Stimulated activated CD8-positive, alpha-beta memory T cell treated with anti-CD3 and anti-CD28 coated beads, Interleukin-7, amount 100 ng/mL, for 48 hours (primary cell): ENCODE measurements at places on chromosomes 4 and X.
A peak's percentile ranks its signal among the peaks of the same experiment; 100 is the strongest.

DNA sequence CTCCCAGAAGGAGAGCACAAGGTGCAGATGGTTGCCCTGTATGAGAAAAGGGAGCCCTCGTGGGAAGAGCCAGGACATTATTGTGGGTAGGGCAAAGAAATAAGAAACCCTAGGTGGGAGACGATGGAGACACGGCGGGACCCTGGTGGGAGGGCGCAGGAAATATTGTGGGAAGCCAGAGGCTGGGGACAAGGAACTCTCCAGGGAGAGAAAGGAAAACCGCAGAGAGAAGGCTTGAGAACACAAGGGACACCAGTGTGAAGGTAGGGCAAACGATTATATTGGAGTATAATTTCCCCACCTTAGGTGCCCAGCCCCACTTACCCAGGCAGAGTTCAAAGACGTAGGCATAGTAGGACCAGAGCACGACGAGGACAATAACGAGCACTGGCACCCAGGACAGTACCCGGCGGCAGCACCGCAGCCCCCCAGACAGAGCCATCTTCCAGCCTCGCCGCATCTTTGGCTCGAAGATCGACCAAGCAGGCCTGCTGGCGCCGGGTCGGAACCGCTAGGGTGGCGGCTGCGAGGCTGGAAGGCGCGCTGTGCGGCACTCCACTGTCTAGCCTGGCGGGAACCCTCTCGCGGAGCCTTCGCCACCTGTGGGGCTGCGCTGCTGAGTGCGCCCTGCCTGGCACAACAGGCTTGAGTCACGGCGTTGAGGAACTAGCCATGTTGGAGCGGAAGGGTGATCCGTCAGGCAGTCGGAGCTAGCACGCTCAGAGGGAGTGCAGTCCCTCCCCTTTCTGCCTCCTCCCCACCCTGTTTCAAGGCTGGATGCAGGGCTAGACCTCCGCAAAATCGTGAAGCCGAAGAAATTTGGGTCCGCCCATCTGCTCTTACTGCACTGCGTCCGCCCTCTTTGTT is at the start of gene ZDHHC15:
TSS of gene ZDHHC15 (minus strand) at position 473 of the 867 bp plus-strand sequence. CDS start at position 460, 13 bp downstream.
- DNase-seq, result peak; percentile 37

GRCh38 chr4:81257021-81257420 is 42.0 kb upstream of the PRKG2 start:
- no peak for DNase-seq

DNA sequence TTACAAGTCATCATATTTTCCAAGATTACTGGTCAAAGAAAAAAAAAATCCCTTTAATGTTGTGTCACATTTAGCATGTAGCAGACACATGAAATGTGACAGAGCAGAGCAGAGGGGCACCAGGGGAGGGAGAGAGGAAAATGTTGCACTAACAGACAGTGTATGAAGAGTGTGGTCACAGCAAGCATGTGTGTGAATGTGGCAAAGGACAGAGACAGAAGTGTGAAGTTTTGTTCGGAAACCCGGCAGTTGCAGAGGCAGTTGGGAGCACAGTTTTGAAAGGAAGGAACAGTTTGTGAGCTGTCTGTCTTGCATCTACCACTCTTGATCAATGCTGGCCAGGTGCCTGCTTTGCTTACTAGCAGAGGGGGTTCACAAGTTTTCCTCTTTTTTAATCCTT is 83.9 kb upstream of the MAP3K15 start:
- DNase-seq, result no peak

GRCh38 chr4:25484243-25484721 is 107.2 kb downstream of the ANAPC4 start:
- DNase-seq, result no peak

DNA sequence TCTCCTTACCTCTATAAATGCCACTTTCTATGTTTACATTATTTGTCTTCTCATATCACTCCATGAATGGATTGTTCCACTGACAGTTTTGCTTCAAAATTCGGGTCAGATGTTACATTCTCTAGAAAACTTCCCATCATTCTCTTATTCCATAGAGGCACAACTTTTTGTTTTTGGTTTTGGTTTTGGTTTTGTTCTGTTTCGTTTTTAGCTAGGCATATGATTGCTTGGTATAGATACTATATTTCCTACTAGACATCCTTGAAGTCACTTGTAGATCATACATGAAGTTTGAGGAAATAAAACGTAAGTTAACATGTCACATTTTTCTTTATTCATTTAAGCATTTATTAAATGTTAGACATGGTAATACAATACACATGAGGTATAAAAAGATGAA is 961.0 kb downstream of the PCDH18 start:
- no peak for DNase-seq

DNA sequence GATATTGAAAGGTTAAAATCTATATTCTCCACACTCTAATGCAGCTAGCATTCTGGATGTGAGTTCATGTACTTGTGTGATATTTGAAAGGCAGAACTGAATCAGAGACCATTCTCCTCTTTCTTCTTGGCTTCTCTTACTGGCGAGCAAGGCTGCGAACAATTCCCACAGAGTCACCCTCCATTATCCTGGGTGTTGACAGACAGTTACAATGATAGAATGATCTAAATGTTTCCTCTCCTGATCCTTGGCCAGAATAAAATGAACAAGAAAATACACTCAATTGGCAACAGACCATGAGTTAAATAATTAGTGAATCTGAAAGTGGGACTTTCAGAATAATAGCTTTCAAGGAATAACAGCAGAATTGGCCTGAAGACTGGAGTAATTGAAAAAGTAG is 342.8 kb downstream of the RAPGEF2 start:
- no peak for DNase-seq

- DNase-seq, result no peak
Observed at GRCh38 chrX:2609431-2610238, 81.5 kb upstream of the CD99 start.

DNA sequence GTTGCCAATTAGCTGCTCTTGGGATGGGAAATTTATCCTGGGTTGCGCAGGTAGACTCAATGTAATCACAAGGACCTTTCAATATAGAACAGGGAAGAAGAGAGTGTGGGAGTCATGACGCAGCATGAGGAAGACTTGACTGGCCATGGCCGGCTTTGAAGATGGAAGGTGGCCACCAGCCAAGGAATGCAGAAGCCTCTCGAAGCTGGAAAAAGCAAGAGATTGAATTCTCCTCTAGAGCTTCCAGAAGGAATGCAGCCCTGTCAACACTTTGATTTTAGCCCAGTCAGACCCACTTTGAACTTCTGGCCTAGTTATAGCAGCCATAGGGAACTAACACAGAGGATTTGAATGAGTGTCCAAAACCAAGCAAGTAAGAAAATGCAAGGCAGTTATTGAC is 14.7 kb upstream of the SH3KBP1 start:
- DNase-seq, result no peak

GRCh38 chr4:158721680-158722079 is 1.5 kb downstream of the PPID start:
- DNase-seq, result no peak

GRCh38 chr4:94371290-94371689 is 28.7 kb upstream of the HPGDS start:
- DNase-seq, result no peak

DNA sequence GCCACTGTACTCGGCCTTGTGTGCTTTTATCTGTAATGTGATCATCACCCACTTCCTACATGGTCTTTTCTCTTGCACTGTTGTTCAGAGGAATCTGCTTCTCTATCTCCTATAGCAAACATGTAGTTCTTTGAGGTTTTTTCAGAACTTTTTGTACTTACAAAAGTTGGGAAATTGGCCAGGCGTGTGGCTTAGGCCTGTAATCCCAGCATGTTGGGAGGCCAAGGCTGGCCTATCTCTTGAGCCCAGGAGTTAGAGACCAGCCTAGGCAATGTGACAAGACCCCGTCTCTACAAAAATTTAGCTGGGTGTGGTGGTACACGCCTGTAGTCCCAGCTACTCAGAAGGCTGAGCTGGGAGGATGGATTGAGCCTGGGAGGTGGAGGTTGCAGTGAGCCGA is 30.4 kb downstream of the TAF1 start:
- DNase-seq, result no peak

GRCh38 chrX:77085372-77085771 is 361.8 kb upstream of the FGF16 start:
- no peak for DNase-seq

DNA sequence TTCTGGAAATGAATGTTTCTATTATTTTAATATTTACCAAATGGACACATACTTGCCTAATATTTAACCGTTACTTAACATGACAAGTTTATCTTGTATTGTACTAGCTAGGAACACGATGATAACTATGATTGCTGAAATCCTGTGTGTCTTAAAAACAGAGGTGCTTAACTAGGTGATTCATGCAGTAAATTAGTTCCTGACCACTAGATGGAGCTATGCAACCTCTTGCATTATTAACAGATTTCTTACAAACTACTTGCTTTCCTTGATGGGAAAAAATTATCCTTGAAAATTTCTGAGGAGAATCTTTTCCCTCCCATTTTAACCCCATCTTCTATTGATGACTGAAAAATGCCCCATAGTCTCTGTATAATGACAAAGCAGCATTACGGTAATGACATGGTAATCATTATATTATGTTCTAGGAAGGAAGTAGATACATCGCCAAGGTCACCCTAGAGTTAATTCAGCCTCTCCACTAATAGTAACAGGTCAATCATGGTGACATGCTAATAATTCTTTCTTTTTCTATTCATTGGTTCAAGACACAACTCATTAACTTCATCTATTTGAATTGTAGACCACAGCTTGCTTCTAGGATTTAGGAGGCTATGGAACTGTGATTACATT is 844.2 kb downstream of the RAPGEF2 start:
- DNase-seq, result no peak

- no peak for DNase-seq
Observed at GRCh38 chrX:5876984-5877596, 351.6 kb downstream of the NLGN4X start.

- DNase-seq, result no peak
Observed at GRCh38 chr4:155762334-155762733, 3.5 kb downstream of the GUCY1B1 start.

DNA sequence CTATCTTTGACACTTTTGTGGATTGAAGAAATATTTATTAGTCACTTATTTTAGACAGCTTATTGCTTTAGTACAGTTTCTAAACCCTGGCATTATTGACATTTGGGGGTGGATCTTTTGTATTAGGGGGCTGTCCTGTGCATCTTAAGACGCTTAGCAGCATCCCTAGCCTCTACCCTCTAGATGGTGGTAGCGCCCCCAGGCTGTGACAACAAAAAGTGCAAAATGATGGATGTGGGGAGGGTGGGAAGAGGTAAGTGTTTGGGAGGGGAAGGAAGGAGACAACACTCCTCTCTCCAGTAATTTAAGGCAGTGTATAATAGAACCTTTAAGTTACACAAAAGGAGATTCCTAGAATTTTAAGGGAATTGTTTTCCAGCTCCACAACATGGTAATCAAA is 1210.6 kb downstream of the C4orf33 start:
- no peak for DNase-seq

- DNase-seq, result no peak
Observed at GRCh38 chr4:169571435-169571834, 40.9 kb downstream of the NEK1 start.

GRCh38 chr4:163672751-163673150 is 178.3 kb downstream of the TMA16 start:
- no peak for DNase-seq

- DNase-seq, result no peak
Observed at GRCh38 chr4:37762294-37762990, 64.0 kb upstream of the PGM2 start.

GRCh38 chr4:45172636-45173035 is 446.3 kb upstream of the GNPDA2 start:
- no peak for DNase-seq
